ENCODE measurements at places on chromosomes 7 and 10.
A peak's percentile ranks its signal among the peaks of the same experiment; 100 is the strongest.

DNA sequence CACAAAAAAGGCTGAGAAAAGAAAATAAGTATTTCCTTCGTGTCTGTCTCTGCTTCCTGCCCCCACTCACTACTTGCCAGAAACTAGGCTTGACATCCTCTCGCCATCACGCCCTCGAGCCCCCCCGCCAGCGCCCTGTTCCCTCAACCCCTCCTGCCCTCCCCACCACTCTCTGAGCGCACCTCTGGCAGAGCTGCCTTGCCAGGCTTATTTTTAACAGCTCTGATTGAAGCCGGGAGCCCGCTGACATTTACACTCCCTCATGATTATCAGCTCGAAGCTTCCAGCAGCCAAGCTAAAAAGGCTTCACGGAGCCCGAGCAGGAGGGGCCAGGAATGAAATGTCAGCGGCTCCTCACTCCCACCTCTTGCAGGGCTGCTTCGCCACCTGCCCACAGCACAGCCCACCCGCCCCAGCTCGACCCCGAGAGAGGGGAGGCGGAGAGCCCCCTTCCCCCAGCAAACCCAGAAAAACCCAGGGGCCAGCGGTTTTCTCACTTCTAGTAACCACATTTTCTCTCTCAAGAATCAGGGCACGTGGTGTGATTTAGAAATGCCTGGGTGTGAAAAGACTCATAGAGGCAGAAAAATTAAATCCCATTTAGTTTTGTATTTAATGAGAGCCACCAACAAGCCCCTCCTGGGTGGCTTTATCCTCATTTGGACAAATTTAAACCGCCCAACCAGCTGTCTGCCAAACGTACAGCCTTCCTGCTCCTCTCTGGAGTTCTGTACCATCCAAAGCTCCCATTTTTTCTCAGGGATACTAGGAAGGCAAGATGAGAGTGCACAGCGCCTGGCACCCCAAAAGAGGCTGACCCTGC, 89.3 kb downstream of the SLIT1 start:
- DNase-seq, result no peak

DNA sequence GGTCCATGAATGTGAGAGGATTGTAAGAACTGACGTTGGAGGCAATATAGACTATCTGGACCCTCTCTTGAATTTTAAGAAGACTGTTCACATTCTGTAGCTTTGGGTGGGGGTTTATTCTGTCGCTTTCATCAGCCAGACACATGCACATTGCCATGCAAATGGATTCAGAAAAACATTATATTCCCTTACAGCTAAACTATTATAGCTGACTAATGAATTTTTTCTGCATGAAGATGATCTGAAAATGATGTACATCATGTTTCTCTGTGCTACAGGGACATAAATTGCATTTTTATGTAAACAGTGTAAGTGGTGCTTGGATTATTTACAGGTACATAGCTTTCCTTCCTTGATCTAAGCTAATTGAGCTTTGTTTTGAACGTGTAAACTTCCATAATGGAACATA, 1.5 kb downstream of the MET start:
- DNase-seq, result no peak

DNA sequence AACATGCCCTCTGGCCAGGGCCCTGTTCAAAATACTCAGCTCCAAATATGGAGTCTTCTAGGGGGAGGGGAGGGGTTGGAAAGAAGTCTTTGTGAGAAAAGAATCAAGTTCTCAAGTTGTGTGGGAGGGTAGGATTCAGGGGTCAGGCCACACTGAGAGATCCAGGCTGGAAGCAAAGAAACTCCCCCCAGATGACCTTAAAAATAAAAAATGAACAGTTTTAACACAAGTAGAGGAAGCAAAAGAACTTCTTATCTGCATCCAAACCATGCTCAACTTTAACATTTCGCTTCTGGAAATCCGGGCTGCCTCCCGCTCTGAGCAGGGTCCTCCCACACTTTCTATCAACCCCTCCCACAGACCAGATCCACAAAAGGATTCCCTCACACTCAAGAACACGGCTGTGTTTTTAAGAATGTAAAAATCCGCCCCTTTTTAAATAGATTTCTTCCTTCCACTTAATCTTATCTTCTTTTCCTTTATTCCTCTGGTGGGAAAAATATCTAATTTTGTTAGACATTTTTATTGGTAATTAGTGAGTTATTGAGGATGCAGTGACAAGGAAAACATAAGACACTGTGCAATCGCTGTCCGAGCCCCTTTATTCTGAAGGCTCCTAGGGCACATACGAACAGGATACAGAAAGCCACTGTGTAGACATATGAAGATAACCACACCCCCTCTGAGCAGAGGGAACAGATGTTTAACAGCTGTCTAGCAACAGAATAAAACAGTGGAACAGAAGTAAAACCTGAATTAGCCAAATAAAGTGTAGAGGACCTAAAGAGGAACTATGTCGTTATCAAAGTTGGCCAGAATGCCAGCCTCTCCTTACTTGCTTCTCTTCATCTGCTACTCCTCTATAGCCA, 43.8 kb downstream of the CYTH3 start:
- DNase-seq, result no peak

DNA sequence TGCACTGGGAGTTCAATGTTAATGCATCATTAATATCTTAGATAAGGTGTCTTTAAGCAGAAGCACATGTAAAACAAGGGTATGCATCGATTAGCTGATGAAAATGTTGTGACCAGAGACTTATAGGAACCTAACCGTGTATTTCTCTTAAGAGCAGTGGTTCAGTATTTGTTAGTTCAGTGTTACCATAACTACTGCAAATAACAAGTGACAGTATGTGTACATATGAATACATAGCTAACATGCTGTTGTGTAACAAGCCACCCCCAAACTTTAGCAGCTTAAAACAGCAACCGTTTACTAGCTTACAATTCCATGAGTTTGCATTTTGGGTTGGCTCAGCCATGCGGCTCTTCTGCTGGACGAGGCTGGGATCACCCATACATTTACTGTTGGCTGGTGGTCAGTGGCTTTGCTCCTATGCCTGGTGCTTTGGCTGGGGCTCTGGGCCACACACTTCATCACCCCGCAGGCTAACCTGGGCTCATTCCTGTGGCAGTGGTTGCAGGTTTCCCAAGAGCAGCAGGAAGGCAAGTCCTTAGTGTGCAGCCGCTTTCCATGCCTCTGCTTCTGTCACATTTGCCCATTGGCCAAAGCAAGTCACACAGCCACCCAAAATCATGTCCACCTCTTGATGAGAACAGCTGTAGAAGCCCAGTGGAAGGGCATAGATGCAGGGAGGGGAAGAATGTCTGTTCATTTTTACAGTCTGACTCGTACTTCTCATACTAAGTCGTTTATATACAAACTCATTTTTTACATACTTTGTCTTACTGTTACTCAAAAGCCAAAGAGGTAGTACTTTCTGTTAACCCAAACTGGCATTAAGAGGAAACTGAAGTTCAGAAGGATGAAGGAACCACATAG, 103.3 kb upstream of the GATA3 start:
- no peak for DNase-seq

- DNase-seq, result no peak
Observed at GRCh38 chr10:120041807-120042559, 149.5 kb downstream of the SEC23IP start.

DNA sequence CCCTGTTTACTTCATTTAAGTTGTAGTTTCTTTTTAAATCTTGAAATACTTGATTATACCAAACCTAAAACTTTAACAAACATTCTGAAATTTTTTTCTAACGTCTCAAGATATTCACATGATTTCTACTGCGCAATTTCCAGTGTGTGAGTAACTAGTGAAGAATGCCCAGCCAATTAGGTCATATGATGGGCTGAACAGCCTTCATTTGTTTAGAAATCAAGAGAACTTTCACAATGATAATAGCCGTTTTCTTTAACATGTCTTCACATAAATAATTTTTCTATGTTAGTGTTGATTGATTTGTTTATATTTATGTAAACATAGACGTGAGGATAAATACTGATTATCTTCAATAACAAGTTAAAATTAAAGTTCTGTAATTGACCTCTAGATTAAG, 21.8 kb downstream of the STAM start:
- no peak for DNase-seq

- DNase-seq, result peak; percentile 13
Observed at GRCh38 chr7:129949292-129950133, 3.2 kb downstream of the UBE2H start.

- DNase-seq, result no peak
Observed at GRCh38 chr7:69510114-69510513, 88.2 kb upstream of the AUTS2 start.

DNA sequence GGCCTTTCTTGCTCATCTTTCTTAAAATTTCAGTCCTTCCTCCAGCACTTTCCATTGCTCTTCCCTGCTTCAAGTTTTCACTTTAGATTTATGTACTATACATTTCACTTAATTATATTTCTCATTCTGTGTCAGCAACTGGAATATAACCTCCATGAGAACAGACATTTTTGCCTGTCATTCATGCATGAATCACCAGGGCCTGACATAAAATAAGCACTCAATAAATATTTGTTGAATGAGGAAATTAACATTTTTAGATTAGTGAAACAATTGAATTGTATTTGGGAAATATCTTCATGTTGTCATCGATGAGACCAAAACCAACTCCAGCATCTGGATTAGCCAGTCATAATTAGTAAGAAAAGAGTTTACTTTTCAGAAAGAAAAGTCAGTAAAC, 6.1 kb downstream of the SAMD9L start:
- DNase-seq, result no peak

- no peak for DNase-seq
Observed at GRCh38 chr10:34179280-34179679, 635.8 kb downstream of the PARD3 start.

DNA sequence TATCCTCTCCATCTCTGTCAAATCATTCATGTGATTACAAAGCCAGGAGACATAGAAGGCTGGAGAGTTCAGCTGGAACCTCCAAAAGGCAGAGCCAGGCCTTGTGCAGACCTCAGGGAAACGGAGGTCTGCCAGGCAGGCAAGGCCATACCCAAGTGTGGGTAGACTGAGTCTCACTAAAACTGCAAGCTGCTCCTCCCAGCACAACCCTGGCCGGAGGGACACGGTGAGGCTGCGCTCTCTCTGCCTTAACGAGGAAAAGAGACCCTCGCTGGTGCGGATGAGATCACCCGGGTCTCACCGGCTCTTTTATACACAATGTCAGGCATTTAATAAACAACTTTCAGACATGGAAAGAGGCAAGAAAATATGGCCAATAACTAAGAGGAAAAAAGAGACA, 66.1 kb upstream of the INPP5A start:
- DNase-seq, result no peak

DNA sequence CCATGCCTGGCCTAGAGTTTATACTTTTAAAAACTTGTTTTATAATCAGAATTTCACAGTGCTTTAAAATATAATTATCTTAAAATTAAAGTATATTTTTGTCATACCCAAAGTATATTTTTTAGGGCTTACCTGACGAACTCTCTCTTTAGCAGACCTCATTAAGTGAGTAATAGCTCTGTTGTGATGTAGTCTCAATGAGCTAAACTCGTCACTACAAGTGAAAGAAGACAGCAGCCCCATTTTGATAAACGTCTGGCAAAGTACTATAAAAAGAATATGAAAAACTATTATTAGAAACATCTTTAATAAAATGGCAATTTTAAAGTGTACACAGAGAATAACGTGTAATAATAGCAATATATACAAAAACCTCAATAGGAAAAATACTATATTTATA, 18.6 kb downstream of the ANKRD61 start:
- DNase-seq, result no peak

- DNase-seq, result no peak
Observed at GRCh38 chr10:22247636-22248035, 29.8 kb upstream of the EBLN1 start.

GRCh38 chr7:80859272-80859970, 59.4 kb downstream of the SEMA3C start:
- DNase-seq, result no peak

- DNase-seq, result no peak
Observed at GRCh38 chr7:81407094-81407493, 362.8 kb downstream of the HGF start.

DNA sequence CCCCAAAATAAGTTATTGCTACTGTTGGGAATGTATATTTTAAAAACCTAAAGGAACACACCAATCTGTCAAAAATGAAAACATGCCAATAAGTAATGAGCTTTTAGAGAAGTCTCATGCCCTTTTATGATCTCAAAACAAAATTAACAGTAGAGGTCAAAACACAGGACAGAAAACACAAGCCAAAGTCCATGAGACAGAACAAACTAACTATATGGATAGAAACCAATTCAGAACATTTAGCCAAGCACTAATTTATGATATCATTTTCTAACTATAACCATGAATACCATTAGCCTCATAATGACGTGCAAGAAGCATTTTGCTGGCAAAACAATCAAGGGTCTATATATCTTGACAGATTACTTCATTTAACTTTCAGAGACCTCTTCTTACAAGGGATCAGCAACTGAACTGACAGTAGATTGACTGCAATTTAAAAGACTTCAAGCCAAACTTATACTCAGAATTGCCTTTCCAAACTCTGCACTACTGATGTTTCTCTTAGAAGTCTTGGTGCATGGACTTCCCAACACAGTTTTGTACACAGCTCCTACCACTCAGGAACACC, 200.9 kb downstream of the DOCK4 start:
- no peak for DNase-seq

DNA sequence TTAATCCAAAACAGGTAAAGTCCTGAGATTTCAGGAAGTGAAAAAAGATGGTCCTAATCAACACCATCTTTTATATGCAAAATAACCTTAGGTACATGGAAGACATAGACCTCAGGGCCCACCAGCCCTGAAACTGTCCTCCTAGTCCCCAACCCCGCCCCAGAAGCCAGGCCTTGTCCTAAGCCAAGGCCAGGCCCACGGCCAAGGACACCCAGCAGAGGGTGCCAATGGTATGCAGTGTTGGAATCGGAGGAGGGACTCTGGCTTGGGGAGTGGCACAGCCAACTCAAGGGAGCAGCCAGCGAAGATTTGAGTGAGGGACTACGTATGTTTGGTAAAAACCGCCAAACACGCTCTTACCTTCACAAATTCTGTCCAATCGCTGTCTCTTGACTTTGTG, 96.7 kb downstream of the ZRANB1 start:
- DNase-seq, result no peak

DNA sequence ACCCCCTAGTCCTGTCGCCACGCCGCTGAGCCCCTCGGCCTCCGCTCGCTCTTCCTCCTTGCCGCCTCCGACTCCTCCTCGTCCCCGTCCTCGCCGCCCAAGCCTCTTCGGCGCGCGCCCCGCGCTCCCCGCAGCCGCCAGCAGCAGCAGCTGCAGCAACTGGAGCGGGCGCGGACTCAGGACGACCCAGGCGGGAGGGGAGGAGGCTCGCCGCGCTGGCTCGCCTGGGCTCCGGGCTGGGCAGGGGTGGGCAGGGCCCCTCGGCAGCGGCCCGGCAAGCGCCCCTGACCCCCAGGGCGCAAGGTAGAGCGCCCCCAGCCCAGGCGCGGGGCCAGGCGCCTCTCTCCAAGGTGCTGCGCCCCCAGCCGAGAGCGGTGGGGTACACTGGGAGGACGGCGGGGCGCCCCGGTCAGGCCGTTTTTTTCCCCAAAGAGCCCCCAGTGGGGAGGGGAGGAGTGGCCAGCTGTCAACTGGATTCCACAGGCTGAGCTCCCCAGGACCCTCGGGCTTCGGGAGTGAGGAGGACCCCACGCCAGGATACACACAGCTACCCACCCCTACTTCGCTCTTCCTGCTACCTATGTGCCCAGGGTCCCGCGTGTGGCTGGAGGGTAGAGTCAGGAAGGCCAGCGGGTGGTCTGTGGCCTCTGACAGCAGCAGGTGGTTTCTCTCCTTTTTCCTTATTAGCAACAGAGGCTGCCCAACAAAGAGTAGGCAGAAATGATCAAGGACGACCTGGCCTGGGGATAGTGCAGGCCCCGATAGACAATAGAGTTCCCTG, 903 bp upstream of the KCNMA1 start:
- no peak for DNase-seq

- DNase-seq, result no peak
Observed at GRCh38 chr10:73076360-73077183, 20.1 kb downstream of the P4HA1 start.
